Activated naive CD8-positive, alpha-beta T cell treated with anti-CD3 and anti-CD28 coated beads, Interleukin-2, amount 10 ng/mL, durations not matched to agents 7 days and 5 days (primary cell): ENCODE measurements at places on chromosomes 11 and 22. TPM values are rescaled to one million over a fixed set of nuclear protein-coding genes. Genes with fewer than 3 reads are reported as not detected.

DNA sequence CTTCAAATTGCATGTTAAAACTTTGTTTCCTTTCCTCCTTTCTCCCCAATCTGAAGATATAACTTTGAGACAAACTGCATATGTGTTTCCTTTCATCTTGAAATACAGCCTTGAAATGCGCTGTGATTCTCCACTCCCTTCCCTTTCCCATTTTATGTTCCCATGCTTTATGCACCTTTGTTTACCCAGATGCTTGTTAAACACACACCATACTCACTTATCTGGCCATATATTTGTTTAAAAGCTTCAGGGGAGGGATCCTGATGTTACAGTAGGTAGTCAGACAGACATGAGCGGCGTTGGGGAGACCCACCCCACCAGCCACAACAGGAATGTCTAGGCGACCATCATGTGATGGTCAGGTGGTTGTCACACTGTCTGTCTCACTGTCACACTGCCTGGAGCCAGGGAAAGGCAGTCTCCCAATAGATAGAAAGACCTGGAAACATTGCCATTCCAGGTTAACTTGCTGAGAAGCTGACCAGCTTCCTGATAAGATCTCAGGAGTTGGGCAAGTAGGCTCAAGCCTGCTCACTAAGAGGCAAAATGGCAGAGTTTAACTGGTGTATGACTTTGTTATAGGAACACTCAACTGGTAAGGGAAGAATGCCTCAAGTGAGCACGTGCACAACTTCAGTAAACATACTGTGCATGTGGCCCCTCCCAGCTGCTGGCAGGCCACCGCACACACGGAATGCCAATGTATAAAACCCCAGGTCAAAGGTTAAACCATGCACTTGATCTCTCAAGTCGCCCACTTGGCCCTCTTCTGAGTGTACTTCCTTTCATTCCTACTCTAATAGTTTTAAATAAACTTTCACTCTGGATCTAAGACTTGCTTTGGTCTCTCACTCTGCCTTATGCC is 23.5 kb upstream of the MSANTD2 start:
- no peaks in the 10 kb centered on the region for H3K4me1 ChIP-seq
- no peak overlapping the region for H3K4me3 ChIP-seq
- DNase-seq, result no peak
- no peak overlapping the region for H3K27ac ChIP-seq

CBLIF gene
- total RNA-seq, result not detected

OR52A5 gene
- not detected for total RNA-seq

NUDT8 gene
- 12.4 TPM for total RNA-seq

DNA sequence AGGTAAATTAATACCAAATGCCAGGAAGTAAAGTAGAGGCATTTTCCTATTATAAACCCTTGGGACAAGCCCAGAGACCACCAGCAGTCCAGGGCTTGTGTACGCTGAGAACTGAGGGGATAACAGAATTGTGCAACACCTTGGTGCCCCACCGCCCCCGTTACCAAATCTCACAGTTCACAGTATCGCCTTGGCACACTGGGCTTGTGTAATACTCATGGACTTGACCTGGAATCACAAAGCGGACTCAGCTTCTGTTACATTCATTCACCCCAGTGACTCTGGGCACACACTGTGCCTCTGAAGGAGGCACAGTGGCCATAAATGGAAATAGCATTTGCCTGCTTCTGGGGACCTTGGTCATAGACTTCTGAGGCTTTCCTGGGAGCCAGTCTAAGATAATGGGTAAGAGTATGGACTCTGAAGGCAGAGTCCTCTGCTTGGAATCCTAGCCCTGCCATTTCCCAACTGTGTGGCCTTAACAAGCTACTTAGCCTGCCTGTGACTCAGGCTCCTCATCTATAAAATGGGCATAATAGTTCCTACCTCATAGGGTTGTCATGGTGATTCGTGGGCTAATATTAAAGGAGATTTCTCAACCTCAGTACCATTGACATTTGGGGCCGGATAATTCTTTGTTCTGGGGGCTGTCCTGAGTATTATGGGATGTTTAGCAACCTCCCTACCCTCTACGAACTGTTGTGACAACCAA is 53.7 kb downstream of the TIMP3 start:
- H3K27ac ChIP-seq, result no peak overlapping the region
- no peaks in the 10 kb centered on the region for H3K4me1 ChIP-seq

DNA sequence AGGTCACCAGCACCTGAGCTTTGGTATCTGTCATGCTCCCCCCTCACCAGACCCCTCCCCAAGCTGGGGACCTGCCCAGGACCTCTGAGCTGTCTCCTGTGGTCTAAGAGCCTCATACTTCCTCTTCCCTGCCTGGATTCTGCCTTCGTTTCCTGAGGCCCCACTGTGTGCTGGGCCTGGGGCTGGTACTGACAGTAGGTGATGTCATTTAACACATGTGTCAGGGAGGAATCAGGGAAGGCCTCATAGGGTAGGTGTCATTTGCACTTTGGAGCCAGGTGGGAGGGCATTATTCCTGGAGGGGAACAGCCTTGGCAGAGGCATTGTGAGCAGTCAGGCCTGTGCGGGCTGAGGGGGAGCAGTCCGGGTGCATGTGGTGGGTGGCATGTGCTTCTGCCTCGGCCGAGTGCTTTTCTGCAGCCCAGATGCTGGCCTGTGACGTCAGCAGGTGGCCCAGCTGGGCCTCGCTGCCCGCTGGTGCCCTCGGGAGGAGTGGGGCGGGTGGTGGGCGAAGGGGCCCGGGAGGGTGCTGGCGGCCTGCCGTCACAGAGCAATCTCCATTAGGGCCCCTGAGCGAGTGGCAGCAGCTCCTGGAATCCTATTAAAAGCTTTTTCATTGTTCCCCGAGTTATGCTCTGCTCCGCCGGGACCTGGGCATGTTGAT is 9.1 kb downstream of the FLRT1 start:
- no peak overlapping the region for H3K4me3 ChIP-seq
- H3K27ac ChIP-seq, result no peak overlapping the region
- no peaks in the 10 kb centered on the region for H3K27me3 ChIP-seq

CADM1 gene
- total RNA-seq, result 1.8 TPM

- no peak overlapping the region for H3K4me3 ChIP-seq
- no peak for DNase-seq
- no peak overlapping the region for H3K27ac ChIP-seq
- no peaks in the 10 kb centered on the region for H3K36me3 ChIP-seq
Observed at GRCh38 chr11:38384568-38384967, 1786.5 kb upstream of the RAG2 start.
